ENCODE measurements at places on chromosomes 2 and 18.

DNA sequence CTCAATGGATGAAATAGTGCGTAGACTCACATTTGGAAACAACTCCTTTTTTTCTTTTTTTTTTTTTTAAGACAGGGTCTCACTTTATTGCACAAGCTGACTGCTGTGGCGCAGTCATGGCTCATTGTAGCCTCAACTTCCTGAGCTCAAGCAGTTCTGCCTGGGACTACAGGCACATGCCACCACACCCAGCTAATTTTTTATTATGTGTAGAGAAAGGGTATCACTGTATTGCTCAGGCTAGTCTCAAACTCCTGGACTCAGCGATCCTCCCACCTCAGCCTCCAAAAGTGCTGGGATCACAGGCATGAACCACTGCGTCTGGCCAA lies 17.4 kb downstream of the HAT1 start:
- no peak for DNase-seq

DNA sequence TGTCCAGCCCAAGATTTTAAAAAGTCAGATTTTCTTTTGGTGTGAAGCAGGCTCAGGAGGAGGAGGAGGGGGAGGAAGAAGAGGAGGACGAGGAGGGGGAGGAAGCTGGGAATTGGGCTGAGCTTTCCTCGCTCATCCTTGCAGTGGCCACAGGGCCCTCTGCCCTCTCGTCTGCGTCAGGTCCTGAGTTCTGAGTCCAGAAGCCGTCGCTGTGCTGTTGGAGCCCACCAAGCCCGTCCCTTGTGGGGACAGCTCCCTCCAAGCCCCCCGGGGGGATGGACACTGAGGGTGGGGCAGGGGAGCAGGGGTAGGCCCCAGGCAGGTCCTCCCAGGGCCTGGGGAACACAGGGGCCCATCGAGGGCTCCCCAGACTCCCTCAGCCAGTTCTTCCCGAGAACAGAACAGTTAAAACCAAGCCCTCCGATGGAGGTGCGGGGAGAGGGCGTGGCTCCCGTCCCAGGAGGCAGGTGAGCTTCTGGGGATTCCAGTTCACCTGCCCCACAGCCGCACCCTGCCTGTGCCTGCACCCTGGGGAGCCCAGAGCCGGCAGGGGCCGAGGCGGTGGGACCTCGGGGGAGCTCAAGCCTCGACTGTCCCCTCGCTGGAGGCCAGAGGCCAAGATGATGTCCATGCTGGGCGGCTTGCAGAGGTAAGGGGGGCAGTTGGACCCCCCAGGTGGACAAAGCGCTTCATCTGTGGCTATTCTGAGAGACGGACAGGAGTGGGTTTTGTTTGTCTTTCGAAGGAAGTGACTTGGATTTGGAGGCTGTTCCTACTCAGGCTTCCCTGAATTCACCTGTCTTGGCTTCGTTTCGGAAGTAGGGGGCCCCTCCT lies at the start of gene GAL3ST2:
Gene GAL3ST2, plus strand, starts transcription at position 487 of the 834 bp plus-strand sequence. Its CDS starts 134 bp downstream, at position 621.
- DNase-seq, result no peak

DNA sequence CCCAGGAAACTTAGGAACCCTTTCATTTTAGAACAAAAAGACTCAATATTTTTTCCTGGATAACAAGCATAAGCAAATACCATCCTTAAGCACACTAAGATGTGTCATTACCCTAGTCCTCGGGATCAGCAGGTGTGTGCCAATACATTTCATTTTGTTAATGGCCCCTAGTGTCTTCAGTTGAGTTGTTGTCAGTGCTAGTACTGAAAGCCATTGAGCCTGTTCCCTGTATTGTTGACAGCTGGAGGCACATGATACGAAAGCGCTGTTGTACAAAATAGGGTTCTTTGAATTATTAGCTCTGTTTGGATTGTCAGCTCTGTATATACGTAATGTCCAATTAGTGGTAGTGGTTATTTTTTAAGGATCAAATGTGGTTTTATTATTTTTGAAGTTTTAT lies 29.5 kb downstream of the VAPA start:
- no peak for DNase-seq

DNA sequence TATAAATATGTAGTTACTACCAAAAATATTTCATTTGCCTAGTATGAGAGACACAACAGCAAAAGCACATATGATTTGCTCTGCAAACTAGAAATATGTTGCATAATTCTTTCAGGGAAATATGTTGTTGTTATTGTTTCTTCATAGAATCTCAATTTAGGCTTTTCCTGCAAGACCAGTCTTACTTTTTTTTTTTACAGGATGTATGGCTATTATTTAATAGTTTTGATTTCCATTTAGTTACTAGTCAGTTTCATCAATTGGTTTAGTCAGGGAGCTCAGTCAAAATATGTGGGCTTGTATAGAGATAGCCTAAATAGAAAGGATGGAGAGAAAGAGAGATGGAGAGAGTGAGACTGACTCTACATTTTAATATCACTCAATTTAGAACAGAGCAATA lies 6.1 kb downstream of the LRP1B start:
- DNase-seq, result no peak

DNA sequence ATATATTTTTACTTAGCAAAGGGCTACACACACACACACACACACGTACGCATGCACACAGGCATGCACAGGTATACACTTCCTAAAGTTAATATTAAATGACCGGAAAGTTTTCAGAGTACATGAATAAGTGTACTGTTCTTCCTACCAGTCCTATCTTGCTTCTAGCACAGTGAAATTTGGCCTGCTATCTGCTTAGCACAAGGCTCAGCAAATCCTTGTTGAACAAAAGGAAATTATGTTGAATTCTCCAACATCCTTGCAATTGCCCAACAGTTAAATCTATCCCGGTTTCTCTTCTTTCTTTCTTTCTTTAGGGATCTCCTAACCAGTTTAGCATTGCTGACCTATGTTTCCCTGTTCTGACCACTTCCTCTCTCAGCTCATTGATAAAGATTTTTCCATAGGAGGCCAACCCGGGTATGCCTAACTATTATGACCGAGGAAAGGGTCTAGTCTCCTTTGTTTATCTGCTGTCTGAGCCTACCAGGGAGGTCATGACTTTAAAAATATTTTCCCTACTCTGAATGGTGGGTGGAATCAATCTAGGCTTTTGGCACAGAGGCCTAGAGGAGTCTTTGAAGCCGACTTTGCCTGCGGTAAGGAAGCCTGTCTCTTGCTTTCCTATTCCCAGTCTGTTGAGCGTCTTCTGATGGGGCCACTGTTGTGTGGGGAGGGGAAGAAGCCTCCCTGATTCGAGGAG lies 400.7 kb downstream of the HRH4 start:
- no peak for DNase-seq

DNA sequence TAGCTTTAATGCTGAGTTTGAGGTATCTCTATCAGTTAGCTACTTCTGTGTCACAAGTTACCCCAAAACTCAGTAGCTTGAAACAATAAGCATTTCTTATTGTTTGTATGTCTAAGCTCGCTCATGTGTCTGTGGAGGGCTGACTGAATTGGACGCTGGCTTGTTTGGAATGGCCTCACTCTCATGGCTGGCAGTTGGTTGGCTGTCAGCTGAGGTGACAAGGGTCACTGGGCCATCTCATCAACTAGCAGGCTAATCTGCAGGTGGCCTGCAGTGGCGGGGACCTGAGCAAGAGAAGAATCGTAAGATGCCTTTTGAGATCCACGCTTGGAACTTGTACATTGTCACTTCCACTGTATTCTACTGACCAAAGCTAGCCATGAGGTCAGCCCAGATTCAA lies 13.4 kb upstream of the DLX2 start:
- no peak for DNase-seq

DNA sequence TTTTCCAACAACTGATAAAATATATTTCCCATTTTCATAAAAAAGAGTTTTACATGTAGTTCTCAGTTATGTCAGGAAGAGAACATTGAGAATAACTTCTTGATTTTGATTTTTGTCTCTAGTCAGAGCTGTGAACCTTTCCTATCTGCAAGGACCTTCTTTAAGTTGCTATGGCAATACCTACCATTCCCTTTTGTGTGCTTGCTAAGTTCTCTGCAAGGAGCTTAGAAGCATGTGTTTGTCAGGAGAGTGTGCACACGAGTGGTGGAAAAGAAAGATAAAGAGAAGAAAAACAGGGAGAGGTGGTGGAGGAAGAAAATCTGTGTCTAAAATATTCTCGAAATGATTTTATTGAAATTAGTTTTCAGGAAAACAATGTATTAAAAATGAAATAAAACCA lies 140.3 kb upstream of the SLC8A1 start:
- no peak for DNase-seq

DNA sequence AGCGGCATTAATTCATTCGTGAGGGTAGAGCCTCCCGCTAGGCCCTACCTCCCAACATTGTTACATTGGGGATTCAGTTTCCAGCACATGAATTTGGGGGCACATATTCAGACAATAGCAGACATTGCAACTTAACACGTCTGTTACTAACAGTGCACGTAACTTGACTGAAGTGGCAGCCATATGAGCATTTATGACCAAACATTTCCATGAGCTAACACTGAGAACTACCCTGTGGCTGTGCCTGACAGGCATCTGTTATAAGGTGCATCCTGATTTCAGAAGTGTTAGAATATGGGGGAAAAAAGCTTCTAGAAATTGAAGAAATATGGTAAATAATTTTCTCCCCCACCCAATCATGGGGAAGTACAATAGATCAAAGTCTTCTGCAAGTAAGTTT lies 24.5 kb downstream of the MALT1 start:
- no peak for DNase-seq

GRCh38 chr2:48114256-48114655 lies 208.0 kb upstream of the FBXO11 start:
- peak; percentile 77 for DNase-seq

- no peak for DNase-seq
These were observed 905 bp downstream of the TTLL4 start for GRCh38 chr2:218711550-218711929.

- no peak for DNase-seq
These were observed 19.7 kb downstream of the ILKAP start for GRCh38 chr2:238183821-238184220.

GRCh38 chr2:148279216-148279615 lies 258.3 kb downstream of the MBD5 start:
- DNase-seq, result no peak

DNA sequence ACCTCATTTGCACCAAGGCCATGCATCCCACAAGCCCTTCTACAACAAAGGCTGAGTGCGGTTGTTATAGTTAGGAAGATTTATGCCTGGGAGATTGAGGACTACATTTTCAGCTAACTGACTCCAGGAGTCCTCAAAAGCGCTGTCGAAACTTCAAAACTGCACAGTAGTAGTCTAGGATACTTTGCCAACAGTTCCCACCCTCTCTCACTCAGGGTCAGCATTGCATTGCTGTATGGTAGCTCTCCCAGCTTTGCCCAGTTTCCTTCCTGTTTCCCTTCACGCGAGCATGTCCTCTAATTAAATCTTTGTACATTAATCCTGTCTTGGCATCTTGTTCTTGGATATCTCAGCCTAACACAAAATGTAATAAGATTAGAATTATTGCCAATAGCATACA lies 420.6 kb upstream of the UBE2E3 start:
- no peak for DNase-seq

DNA sequence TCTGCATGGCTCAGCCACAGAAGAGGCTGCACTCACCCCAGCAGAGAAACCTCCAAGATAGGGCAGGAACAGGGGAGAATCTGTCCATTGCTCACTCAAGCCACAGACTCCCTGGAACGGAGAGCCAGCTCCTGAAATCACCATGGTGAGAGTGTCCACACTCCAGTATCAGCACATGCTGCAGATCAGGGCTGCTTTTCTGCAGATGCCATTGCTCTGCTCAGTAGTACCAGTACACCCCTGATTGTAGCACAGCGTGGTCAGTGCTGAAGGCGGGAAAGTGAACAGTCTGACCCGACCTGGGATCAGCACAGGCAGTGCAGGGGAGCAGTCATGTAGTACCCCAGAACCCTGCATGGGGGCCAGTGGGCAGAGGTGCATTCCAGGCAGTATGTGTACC lies 73.9 kb downstream of the GYPC start:
- DNase-seq, result no peak

GRCh38 chr2:27347641-27348040 lies 8.9 kb downstream of the GTF3C2 start:
- DNase-seq, result no peak

DNA sequence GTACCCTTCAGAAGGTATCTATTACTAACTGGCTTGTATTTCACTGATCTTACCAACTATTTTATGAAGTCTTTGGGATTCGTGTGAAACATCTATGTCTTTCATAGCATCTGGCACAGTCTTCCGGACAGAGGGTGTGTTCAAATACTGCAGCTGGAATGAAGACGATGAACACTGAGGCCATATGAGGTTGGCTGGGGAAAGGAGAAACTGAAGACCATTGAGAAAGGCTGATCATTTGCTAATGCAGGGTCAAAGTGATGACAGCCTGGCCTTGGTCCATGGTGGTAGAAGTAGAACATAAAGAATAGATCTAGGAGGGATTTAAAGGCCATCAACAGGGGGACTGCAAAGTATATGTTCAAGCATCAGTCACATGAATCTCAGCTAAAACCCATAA lies 132.7 kb downstream of the CCBE1 start:
- DNase-seq, result no peak

DNA sequence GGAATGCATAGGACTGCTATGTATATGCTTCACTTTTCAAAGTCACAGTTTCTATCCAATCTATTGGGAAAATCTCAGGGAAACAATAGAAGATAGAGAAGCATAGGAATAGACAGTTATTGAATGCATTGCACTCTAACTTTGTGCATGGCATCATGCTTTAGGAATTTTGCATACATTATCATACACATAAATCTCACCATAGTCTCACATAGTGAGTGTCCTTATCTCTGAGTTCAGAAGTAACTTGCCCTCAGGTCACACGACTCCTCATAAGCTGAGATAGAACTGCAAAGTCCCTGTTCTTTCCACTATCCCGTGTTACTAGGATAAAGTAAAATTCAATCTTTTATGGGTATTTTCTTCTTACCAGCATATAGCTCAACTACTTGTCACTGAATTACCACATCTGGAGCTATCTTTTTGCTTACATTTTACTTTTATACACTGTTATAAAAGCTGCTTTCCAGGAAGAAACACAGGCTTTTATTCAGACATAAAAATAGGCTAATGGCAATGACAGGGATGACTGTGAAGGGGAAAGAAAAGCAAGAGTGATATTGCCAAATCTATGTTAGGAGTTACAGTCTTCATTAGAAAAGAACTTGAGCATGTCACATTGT lies 666.9 kb downstream of the XIRP2 start:
- no peak for DNase-seq

DNA sequence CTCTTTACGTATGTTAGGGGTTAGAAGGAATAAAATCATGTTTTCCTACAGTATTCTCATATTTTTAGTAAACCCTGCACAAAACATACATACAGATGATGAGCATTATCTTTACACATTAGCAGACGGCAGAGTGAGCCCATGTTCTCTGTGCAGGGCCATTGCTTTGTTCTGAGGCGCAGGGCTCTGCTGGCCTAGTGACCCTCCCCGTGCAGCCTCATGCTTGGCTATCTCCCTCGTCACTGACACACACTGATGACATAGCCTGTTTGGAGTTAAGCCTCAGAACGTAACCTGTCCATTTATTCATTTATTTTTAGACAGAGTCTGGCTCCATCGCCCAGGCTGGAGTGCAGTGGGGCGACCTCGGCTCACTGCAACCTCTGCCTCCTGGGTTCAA lies 115.9 kb upstream of the FOSL2 start:
- no peak for DNase-seq

DNA sequence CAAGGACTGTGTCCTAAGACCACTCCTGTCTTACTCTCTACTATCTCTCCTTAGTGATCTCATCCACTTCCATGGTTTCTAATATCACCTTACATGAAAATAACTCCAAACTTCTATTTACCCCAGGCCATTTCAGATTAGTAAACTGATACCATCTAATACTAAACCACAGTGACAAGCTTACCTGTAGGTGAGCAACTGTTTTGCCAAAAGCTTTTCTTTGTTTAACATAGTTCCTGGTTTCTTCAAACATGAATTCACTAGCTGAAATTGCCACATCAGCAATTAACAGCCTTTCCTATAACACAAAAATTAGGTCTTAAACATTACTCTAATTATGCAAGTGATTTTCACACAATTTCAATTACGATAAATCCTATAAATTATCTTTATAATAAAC lies 22.1 kb downstream of the ACADL start:
- no peak for DNase-seq
